ENCODE measurements at places on chromosomes 5 and 9.

GRCh38 chr5:62690421-62690820 is 111.8 kb downstream of the LRRC70 start:
- no peak for DNase-seq

DNA sequence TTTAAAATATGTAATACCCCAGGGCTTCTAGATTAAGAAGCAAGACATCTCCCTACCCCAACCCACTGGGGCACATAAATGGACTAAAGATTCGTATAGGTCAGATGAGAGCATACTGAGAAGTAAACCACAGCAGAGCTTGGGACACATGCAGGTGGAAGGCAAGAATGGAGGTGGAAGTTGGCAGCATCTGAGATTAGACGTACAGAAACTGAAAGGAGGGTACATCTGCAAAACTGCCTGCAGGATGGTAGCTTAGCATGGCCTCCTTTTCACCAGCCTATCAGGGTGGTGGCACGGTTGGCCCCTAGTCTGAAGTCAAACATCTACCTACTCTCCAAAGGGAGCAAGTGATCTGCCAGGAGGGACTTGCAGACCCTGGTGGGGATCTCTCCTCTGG is 181.8 kb downstream of the TSSK1B start:
- no peak for DNase-seq

GRCh38 chr5:34789021-34789531 is 49.9 kb upstream of the TTC23L start:
- DNase-seq: no peak

- no peak for DNase-seq
These were observed 18.0 kb downstream of the POLR1E start for GRCh38 chr9:37503736-37504135.

GRCh38 chr9:124812441-124812876 is 35.5 kb downstream of the OLFML2A start:
- DNase-seq: peak; percentile 54

DNA sequence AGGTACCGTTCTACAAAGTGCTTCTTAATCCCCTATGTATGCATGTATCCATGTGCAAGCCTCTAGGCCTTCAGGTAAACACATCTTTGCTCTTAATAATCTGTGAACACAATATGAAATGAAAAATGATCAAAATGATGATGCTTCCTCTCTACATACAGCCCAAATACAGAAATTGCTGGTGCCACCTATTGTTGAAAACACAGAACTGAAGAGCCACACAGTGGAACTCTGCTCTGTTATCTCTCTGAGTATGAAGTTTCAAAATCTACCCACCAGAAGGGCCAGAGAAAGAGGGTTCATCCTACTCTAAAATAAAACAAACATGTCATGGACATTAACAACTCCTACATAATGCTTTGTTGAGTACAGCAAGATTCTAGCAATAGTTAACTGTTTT is 71.3 kb downstream of the GLIS3 start:
- no peak for DNase-seq

DNA sequence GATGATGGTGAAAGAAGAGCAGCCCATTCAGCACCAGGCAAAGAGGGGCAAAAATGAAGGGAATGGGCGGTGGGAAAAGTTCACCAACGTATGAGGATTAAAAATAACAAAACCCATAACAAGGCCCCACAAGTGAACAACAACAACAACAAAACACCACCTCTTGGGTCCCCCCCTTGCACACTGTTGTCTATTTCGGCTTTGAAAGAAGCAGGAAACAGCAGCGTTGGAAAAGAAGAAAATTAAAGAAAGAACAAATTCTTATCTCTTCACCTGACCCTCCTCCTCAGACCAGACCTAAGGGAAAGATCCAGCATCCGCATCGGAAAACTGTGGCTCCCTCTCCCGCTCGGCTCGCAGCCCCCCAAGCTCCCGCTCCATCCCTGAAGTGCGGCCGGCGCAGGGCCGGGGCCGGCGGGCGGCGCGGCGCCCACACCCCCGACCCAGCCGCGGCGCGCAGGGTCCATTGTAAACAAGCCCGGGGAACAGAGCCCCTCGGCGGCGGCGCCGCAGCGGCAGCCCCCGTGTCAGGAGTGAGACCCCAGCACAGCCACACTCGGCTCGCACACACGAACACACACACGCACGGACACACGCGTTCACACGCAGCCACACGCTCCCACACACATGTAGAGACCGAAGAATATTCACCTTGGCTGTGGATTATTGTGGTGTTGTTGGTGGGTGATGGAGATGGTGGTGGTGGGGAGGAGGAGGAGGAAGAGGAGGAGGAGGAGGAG is 535 bp downstream of the RFX3 start:
- DNase-seq: peak; percentile 31

DNA sequence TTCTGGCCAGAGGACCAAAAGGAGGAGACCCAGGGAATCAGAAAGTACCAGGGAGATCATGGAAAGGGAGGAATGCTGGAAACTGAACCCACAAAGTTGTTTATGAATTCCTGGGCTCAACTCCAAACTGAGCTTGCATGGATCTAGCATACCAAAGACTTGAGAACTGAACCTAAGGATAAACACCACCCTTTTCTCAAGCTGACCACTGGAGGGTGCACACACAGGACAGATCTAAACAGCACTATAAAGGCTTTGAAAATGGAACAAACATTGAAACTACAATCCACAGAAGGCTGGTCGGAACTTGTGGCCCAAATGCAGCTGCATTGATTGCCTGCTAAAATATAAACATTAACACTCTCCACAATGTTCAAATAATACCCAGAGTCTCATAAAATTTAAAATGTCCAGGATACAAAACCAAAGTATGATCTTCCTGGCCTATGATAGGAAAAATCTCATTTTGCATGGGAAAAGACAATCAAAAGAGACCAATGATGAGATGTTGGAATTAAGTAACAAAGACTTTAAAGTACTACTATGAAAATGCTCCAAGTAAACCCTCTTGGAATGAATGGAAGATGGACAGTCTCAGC is 15.6 kb upstream of the IRF1 start:
- no peak for DNase-seq

DNA sequence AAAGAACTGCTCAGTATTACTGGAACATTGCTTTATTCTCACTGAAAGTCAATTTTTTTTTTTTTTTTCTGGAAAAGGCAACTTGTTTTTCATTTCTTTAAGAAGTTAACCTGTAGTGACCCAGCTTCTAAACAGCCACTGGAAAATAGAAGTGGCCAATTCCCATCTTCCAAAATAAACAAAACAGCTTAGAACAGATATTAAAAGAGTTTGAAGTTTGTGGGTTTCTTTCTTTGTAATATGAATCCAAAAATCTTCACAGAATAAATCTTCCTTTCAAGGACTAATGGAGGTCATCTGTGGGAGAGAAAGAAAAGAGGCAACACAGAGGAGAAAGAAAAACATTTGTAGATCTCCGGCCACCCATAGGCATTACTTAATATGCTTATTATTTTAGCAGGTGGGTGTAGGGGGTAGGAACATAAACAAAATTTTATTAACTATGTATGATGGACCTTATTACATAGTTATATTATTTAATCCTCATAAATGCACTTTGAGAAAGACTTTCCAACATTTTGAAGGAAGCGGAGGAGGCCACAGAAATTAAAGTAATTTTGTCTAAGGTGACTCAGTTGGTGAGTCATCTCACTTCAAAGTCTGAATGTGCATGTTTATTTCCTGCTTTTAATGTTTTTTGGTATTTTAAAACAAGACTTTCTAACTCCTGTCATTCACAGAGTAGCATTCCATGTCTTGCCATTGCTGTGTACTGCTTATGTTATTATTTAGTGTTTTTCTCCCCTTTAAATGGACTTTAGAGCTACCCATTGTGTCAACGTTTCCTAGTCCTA is 1791.8 kb upstream of the WWC1 start:
- no peak for DNase-seq

DNA sequence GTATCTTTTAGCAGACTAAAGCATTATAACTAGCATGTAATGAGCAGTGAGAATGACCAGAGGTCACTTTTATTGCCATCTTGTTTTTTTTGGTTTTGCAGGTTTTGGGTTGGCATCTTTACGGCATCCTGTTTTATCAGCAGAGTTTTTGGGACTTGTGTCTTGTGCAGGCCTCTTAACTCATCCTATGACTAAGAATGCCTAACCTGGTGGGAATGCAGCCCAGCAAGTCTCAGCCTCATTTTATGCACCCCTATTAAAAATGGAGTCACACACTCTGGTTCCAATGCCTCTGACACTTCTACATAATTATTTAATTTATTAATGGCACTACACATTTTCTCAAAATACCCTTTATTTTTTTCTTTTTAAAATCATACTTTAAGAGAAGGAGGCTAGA is 726.5 kb upstream of the RIOK2 start:
- no peak for DNase-seq

- DNase-seq: no peak
These were observed 599.3 kb upstream of the TLE4 start for GRCh38 chr9:78972303-78972999.

GRCh38 chr5:151696470-151697061 is 9.9 kb upstream of the SPARC start:
- DNase-seq: peak; percentile 53

Measured in mesothelial cell of epicardium (in vitro differentiated cells).